Osteoblast (primary cell): ENCODE measurements at places on chromosomes 2 and 18. TPM values are rescaled to one million over a fixed set of nuclear protein-coding genes. Genes with fewer than 3 reads are reported as not detected.

DNA sequence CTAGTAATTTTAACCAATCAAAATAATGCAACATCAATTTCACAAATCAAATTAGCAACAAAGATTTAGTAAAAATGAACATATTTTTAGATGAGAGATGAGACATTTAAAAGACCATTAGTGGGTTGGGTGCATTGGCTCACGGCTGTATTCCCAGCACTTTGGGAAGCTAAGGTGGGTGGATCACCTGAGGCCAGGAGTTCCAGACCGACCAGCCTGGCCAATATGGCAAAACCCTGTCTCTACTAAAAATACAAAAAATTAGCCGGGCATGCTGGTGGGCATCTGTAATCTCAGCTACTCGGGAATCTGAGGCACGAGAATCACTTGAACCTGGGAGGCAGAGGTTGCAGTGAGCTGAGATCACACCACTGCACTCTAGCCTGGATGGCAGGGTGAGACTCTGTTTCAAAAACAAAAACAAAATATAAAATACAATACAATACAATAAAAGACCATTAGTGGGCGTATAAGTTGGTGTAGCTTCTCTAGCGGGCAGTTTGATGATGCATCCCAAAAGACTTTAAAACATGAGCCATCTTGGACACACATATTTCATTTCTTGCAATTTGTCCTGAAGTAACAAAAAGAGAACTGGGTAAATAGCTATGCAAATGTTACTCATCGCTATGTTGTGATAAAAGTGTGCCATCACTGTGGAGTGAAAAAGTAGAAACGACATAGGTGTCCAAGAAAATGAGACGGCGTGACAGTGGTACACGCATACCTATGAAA, 101.8 kb downstream of the COL6A3 start:
- no peak for DNase-seq

DNA sequence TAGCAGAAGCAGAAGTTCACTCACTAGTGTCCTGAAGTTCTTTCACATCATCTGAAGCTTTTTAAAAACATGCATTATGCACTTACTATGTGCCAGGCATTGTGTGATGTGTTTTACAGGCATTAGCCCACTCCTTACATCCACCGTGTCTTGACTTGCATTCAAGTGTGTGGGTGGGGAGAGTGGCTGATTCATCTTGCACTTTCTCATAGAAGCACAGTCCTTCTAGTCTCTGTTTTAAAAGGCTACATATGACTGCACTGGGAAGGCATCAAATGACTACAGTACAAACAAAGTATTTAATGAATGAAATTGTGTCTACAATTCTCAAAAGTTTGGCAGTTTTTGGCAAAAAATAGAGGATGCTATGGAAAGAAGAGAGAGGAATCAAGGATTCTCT, 21.6 kb upstream of the DSC3 start:
- no peak for DNase-seq

The SPATA3 gene
- not detected in 2 replicates for total RNA-seq

DNA sequence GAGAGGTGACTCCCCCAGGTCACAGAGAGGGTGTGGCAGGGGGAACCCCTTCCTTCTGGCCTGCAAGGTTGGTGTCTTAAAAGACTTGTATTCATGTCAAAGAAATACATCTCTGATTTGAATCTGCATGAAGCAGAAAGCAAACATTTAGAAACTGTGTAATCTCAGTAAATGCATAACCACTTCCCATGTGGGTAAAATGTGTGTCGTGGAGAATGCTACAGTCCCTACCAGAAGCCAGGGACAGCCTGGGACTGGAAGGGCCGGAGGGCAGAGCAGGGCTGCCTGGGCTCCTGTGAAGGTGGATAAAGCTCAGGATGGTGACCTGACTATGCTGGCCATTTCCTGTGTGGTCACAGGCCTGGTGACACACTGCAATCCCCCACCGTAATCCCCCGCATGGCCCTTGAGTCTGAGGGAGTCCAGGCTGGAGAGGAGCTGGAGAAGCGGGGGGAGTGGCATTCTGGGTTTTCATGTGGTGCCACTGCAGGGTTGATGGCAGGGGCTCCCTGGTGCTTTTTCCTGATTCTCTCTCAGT, 102.2 kb downstream of the LRRC30 start:
- no peak for DNase-seq

The REG1B gene
- total RNA-seq: not detected in 2 replicates

The ASB18 gene
- under 0.01 TPM in 1 of 2 replicates, not detected in the other for total RNA-seq

- no peak for DNase-seq
These were observed 18.4 kb upstream of the MTERF4 start for GRCh38 chr2:241120440-241120839.

- DNase-seq: no peak
These were observed 63.9 kb upstream of the SPATS2L start for GRCh38 chr2:200242570-200242969.
